ENCODE measurements at places on chromosomes 2 and 18. TPM values are rescaled to one million over a fixed set of nuclear protein-coding genes. Genes with fewer than 3 reads are reported as not detected.

COBLL1 gene
- total RNA-seq = 1.1 TPM

MEP1B gene
- not detected for total RNA-seq

RTP5 gene
- not detected for total RNA-seq

CTLA4 gene
- total RNA-seq = 0.78 TPM

NT5C1B gene
- total RNA-seq = 0.10 TPM

RALB gene
- total RNA-seq = 33.4 TPM

SLC11A1 gene
- not detected for total RNA-seq

SLC23A3 gene
- 0.25 TPM for total RNA-seq

SERPINB11 gene
- total RNA-seq = not detected

TMEM198 gene
- 6.4 TPM for total RNA-seq

PDE11A gene
- not detected for total RNA-seq

AFF3 gene
- total RNA-seq = 0.05 TPM

TDRD15 gene
- total RNA-seq = not detected

CYP27C1 gene
- not detected for total RNA-seq

ZSWIM2 gene
- not detected for total RNA-seq

AQP12B gene
- total RNA-seq = not detected

AQP4 gene
- not detected for total RNA-seq

PLEK gene
- total RNA-seq = not detected

EGR4 gene
- not detected for total RNA-seq

IL37 gene
- total RNA-seq = not detected

FBXO36 gene
- 2.6 TPM for total RNA-seq

ITGAV gene
- total RNA-seq = 81.8 TPM

CDK5R2 gene
- 0.06 TPM for total RNA-seq

C2orf80 gene
- not detected for total RNA-seq

CAMKMT gene
- total RNA-seq = 4.3 TPM

PLGLB1 gene
- total RNA-seq = 0.25 TPM

SCYGR1 gene
- total RNA-seq = not detected

GPR45 gene
- not detected for total RNA-seq

SAG gene
- not detected for total RNA-seq

DCDC2C gene
- not detected for total RNA-seq

Measured in cardiac ventricle fibroblast (primary cell).